NCI-H69 (cell line): ENCODE measurements at places on chromosomes 6 and 20.

- no peak for DNase-seq
Measured at GRCh38 chr6:142700032-142700431, 244.9 kb downstream of the HIVEP2 start.

DNA sequence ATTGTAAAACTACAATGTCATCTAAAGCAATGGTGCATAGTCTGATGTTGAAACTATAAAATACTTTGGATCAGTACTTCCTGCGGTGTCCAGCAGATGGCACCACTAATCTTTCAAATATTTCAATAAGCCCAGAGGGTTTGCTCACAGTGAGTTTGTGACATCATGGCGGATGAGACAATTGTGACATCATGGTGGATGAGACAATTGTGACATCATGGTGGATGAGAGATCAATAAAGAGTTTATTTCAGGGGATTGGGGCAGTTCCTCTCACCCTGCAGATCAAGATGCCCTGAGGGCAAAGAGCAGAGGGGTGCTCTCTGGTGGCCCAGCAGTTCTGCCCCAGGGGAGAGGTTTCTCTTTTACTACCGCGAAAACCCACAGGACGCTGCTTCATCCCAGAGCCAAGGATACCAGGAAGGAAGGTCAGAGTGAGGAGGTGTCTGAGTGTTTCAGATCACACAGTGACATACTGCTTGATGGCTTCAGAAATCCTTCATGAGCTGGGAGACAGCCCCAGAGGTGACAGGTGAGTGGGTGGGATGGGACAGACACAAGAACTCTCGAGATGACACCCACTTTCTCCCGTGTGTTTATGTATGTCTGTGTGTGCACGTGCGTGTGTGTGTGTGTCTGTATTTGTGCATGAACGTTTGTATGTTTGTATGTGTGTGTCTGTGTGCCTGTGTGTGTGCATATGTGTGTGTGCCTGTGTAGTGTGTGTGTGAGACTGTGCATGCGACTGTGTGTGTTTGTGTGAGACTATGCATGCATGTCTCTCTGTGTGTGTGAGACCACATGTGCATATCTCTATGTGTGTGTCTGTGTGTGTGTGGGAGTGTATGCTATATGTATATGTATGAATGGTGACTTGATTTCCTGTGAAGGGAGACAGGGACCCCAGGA is 7.3 kb upstream of the ULBP2 start:
- peak; percentile 78 for DNase-seq

- no peak for DNase-seq
Measured at GRCh38 chr20:1824834-1825233, 70.4 kb upstream of the SIRPA start.

DNA sequence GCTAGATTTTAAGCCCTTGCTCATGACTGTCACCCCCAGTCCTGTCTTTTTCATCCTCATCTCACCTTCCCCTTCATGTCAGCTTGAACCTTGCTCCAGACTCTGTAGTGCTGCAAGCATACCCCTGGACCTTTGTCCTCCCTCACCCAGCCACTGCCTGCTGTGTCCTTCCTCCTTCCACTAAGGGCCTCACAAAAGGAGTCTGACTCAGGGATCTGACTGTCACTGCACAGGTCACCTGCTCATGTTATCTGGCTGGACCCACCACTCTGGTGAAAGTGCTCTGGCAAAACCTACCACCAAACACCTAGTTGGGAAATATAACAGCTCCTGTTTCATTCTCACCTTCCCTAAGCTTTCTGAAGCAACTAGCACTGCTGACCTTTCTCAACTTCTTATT is 151.4 kb downstream of the INSM1 start:
- DNase-seq: no peak

DNA sequence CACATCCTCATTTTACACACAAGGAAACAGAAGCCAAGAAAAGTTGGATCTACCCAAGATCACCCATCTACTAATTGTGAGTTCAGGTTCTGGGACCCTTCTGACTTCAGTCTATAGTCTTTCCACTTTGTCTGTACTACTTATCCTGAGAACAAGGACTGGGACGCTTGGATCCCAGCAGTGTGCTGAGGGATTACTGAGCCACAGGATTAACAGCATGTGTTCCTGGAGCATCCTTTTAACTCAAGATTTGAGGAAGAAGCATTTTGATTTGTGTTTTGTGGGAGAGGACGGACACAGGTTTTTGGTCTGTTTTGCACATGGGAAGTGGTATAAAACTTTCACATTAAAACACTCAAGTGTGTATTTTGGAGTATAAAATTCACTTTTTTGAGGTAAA is 4.4 kb downstream of the ENPP4 start:
- no peak for DNase-seq
